ENCODE measurements at places on chromosomes 3 and 15.
A peak's percentile ranks its signal among the peaks of the same experiment; 100 is the strongest.

DNA sequence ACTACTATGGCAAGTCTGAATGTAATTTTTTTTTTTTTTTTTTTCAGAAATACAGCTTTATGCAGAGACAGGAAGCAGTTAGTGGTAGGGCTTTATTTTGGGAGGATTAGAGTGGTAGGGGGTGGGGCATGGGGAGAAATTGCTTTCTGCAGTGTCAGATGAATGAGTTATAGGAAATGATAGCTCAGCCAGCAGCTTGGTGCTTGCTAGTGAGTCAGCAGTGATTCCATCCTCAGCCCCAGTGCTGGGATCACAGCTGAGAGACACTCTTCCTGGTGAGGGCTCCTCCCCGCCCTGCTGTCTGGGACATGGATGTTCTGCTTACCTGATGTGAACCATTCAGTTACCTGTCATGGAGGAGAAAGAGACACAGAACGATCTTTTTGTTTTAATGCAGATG lies 39.6 kb downstream of the SEMA6D start:
- DNase-seq, result no peak

DNA sequence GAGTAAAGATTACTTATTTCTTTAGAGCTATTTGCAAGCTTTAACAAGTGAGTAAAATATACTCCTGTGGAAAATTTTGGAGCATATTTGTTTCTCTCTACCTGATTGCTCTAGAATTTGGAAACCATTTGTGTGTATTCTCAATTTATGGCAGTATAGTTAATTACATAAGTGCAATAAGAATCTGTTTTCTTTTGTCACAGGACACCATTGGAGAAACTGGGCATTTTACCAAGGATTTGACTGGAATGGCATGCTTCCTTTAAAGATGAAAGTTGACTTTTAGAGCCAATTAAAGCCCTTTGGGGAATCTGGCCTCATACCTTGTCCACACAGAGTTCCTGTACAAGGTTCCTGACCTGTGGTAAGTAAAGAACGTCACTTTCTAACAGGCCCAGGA lies 38.4 kb downstream of the PAQR5 start:
- DNase-seq, result no peak

DNA sequence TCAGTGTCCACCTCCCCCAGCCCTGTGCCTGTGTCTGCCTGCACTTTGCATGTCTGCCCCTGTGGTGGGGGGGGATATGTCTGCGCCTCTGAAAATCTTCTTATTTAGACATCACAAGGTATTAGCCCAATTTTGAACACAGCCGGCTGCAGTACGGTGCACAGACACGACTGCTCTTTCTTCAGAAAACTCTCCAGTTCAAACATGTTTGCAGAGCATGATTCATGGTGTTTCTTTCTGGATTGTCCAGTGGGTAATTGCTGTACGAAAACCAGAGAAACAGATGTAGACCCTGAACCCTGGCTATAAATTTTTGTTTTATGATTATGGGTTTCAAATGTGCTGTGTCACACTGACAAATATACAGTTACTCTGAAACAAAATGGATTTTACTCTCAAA lies 3.4 kb upstream of the RARB start:
- no peak for DNase-seq

DNA sequence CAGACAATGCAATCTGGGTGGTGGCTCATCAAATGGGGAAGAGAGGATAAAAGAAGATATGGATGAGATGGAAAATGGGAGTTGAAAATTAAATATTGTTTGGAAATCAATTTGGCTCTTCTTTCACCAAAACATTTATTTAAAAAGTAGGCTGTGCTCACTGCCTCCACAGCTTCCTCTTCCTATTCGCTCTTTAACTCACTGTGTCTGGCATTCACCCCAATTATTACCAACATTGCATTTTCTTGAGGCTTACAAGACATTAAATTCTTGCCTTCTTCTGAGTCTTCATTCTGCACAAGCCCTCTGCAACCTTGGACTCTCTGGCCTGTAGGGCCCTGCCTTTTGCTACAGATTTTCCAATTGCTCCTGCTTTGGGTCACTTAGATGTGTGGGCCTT lies 52.9 kb upstream of the TSPAN3 start:
- no peak for DNase-seq

DNA sequence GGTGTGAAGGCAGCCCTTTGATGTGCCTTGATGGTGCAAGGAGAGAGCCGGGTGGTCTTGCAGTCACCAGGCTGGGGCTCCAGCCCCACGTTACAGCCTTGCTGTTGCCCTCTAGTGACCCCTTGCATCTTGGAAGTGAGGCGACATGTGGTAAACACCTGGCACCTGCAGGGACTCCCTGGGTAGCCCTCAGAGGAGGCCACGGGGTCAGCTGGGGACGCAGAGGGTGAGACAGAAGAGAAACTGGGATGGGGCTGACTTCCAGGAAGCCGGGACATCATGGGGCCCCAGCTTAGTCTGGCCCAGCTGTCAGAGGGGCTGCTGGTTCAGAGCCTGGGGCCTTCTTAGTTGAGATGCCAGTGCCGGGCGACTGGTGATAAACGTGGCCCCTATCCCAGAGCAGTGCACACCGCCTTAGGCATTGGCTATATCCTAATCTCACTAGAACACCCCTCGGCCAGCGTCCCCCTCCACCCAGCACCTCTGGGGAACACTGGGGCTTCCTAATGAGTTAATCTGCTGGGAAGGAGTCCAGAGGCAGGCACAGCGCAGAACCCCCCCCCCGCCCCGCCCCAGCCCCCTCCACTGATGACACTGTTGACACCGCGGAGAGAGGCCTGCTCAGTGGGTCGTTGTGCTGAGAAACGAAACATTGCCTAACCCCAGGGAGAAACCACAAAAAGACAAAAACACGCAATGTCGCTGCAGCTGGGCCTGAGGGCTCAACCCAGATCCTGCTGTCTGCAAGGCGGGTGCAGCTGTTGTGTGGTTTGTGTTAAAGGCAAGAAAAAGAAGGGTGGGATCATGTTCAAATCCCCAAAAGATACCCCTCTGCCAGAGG lies 60.5 kb upstream of the KLF13 start:
- DNase-seq, result peak; percentile 21
